ENCODE measurements at places on chromosomes 6 and 20. TPM values are rescaled to one million over a fixed set of nuclear protein-coding genes. Genes with fewer than 3 reads are reported as not detected.

Gene SLC35A1
- total RNA-seq, result 15.6 TPM

- no peaks in the 10 kb centered on the region for H3K27me3 ChIP-seq
- H3K4me3 ChIP-seq, result no peak overlapping the region
- no peak overlapping the region for H3K27ac ChIP-seq
- H3K4me1 ChIP-seq, result no peaks in the 10 kb centered on the region
These were observed 158.1 kb downstream of the QKI start for GRCh38 chr6:163572612-163573011.

DNA sequence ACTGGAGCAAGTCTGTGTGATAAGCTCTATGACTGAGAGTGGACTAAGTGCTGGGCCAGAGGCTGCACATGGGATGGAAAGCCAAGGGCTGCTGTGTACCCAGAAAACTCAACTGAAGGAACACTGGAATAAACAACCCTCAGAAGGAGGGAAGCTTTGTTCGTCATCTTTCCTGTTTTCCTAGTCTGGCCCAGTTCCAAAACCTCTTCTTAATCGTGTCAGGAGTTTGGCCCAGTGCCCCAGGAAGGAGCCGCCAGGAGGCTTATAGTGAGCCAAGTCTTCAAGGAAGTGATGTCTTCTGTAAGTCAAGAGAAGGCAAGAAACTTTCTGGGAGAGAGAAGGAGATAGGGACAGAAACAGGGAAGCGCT is 23.3 kb upstream of the TOP1 start:
- no peak overlapping the region for H3K27ac ChIP-seq
- no peak overlapping the region for H3K4me3 ChIP-seq
- no peak for DNase-seq
- H3K27me3 ChIP-seq, result no peaks in the 10 kb centered on the region
- no peaks in the 10 kb centered on the region for H3K36me3 ChIP-seq

DNA sequence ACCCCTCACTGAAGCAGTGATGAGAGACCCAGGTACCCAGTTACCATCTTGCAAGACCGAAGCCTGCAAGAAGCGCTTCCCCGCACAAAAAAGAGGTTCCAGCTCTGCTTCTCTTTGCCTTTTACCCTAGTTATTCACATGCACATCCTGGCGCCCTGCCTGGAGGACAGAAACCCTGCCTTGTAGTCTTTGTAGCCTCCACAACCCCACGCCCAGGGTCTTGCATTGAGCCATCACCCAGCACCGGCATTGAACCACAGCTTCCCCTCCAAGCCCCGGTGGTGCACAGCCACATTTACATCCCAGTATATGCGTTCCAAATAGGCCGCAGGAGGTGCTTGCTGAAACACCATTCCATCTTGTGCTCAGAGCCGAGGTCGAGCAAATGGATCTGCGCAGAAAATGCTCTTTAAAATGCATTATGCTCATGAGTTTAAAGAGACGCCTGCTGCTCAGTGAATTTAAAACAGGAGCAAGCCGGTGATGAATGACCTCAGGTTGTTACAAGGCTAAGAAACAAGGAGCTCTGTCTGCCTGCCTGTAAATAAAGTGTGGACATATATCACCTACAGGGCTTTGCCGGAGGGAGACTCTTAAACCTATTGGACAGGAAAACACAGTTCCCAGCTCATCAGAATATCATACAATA is 61.7 kb downstream of the GNAS-AS1 start:
- H3K4me1 ChIP-seq, result no peaks in the 10 kb centered on the region
- no peak overlapping the region for H3K4me3 ChIP-seq
- no peak for DNase-seq
- no peak overlapping the region for H3K27ac ChIP-seq
- H3K27me3 ChIP-seq, result no peaks in the 10 kb centered on the region

GRCh38 chr6:42306439-42307140 is 88.9 kb upstream of the MRPS10 start:
- DNase-seq, result no peak
- H3K27me3 ChIP-seq, result no peaks in the 10 kb centered on the region
- no peak overlapping the region for H3K4me3 ChIP-seq
- no peaks in the 10 kb centered on the region for H3K36me3 ChIP-seq

Gene KIFC1
- 0.70 TPM for total RNA-seq

Gene BPIFB4
- not detected for total RNA-seq

- peaks cover 66% of the 10 kb centered on the region for H3K36me3 ChIP-seq
- H3K4me1 ChIP-seq, result peaks cover 4% of the 10 kb centered on the region
- H3K27ac ChIP-seq, result no peak overlapping the region
- no peak overlapping the region for H3K4me3 ChIP-seq
- no peak for DNase-seq
- H3K27me3 ChIP-seq, result no peaks in the 10 kb centered on the region
These were observed 468.0 kb downstream of the UTRN start for GRCh38 chr6:144753023-144753705.

DNA sequence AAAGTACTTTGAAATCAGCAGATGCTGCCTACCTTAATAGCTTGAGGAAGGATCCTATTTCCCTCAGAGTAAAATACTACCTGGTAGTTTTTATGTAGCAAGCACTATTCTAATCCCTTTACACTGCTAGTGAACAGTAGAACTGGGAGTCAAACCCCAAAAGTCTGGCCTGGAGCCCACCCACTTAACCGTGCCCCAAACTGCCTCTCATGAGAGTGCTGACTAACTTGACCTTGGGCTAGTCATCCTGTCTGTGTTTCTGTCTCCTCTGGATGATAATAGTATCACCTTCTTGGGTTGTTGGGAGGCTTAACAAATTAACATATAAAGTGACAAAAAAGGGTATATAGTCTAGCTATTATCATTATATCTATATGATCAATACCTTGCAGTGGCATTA is 140.5 kb downstream of the RCAN2 start:
- no peaks in the 10 kb centered on the region for H3K4me1 ChIP-seq
- H3K4me3 ChIP-seq, result no peak overlapping the region
- no peak for DNase-seq
- no peaks in the 10 kb centered on the region for H3K27me3 ChIP-seq
- H3K27ac ChIP-seq, result no peak overlapping the region

DNA sequence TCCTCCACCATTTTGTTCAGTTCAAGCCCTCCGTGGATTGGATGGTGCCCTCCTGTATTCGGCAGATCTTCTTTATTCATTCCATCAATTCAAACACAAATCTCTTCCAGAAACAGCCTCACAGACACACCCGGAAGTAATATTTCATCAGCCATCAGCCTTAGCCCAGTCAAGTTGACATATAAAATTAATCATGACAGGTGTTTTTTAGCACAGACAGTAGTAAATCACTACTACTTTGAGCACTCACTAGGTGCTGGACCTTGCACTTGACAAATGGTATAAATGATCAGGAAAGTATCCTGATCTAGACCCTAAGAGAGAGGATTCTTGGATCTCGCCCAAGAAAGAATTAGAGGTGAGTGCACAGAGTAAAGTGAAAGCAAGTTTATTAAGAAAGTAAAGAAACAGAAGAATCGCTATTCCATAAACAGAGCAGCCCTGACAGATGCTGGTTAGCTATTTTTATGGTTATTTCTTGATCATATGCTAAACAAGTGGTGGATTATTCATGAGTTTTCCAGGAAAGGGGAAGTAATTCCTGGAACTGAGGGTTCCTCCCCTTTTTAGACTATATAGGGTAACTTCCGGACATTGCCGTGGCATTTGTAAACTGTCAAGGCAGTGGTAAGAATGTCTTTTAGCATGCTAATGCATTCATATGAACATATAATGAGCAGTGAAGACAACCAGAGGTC is 194.6 kb upstream of the LAMP5 start:
- no peaks in the 10 kb centered on the region for H3K27me3 ChIP-seq
- no peak for DNase-seq
- H3K27ac ChIP-seq, result no peak overlapping the region

Gene LTB
- 488 TPM for total RNA-seq

DNA sequence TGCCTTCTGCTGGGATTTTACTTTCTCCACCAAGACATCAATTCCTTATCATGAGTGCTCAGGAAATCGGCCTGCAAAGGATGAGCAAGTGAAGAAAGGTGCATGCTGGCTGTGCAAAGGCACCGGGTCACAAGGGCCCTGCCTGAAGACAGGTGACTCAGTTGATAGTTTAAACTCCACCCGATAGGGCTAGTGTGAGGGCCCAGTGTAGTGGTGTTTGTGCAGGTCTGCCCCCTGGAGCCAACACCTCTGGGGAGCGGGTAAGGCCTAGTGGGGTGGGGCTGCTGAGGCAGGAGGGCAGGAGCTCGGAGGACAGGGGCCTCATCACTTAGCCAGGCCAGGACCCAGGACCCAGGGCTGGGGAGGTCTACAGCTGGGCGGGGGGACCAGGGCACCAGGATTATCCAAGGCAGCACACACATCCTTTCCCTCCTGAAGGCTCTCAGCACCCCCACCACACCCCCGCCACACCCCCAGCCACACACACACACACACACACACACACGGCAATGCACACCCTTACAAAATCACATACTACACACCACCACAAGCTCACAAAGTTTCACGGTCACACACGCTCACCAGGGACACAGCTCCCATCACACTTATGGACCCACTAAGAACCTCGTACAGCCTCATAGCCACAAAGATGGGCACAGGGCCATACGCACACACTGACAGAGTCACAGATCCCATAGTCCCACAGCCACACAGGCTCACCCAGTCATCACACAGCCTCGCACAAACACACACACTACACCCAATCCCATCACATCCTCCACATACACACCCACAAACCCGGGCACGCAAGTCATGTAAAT is 75.4 kb downstream of the GRM4 start:
- no peaks in the 10 kb centered on the region for H3K27me3 ChIP-seq
- no peaks in the 10 kb centered on the region for H3K36me3 ChIP-seq
- H3K4me3 ChIP-seq, result no peak overlapping the region
- H3K4me1 ChIP-seq, result no peaks in the 10 kb centered on the region

Gene BCL2L1
- total RNA-seq, result 27.6 TPM

Gene SNX9
- 53.0 TPM for total RNA-seq

Gene RHAG
- not detected for total RNA-seq

Gene CEP85L
- total RNA-seq, result 32.1 TPM

- H3K36me3 ChIP-seq, result peaks cover 49% of the 10 kb centered on the region
- no peak overlapping the region for H3K27ac ChIP-seq
- no peak for DNase-seq
- peaks cover 47% of the 10 kb centered on the region for H3K4me1 ChIP-seq
- H3K4me3 ChIP-seq, result no peak overlapping the region
These were observed 44.3 kb downstream of the GNAS start for GRCh38 chr20:58896820-58897219.

- peaks cover 8% of the 10 kb centered on the region for H3K4me1 ChIP-seq
- DNase-seq, result no peak
- no peak overlapping the region for H3K27ac ChIP-seq
- no peak overlapping the region for H3K4me3 ChIP-seq
These were observed 92.7 kb downstream of the LY86 start for GRCh38 chr6:6681075-6681849.
